Foreskin keratinocyte (primary cell): ENCODE measurements at places on chromosomes 1 and 21. TPM values are rescaled to one million over a fixed set of nuclear protein-coding genes. Genes with fewer than 3 reads are reported as not detected.

The FMOD gene
- total RNA-seq: 0.28 and 0.54 TPM in 2 replicates

The FALEC gene
- not detected in 2 replicates for total RNA-seq

The C21orf91 gene
- 12.8 and 17.8 TPM in 2 replicates for total RNA-seq

The EFNA3 gene
- 4.1 and 4.2 TPM in 2 replicates for total RNA-seq

The AGTRAP gene
- 83.1 and 83.9 TPM in 2 replicates for total RNA-seq

The ADAM30 gene
- not detected in 2 replicates for total RNA-seq

The OR10J1 gene
- total RNA-seq: not detected in 2 replicates

The ALDH4A1 gene
- total RNA-seq: 26.7 and 33.2 TPM in 2 replicates

The TSPAN2 gene
- 0.32 and 0.48 TPM in 2 replicates for total RNA-seq

The SLC44A5 gene
- total RNA-seq: 0.10 and 1.4 TPM in 2 replicates

The DFFB gene
- total RNA-seq: 4.7 and 5.9 TPM in 2 replicates

The ILDR2 gene
- total RNA-seq: not detected in 2 replicates
